ENCODE measurements at places on chromosomes 3 and 15. TPM values are rescaled to one million over a fixed set of nuclear protein-coding genes. Genes with fewer than 3 reads are reported as not detected.

The SLC28A1 gene
- polyA plus RNA-seq: 33.1 TPM

The GTPBP8 gene
- polyA plus RNA-seq: 18.5 TPM

The CD276 gene
- polyA plus RNA-seq: 67.2 TPM

The RLBP1 gene
- polyA plus RNA-seq: 2.8 TPM

The REC114 gene
- polyA plus RNA-seq: 0.15 TPM

The SIDT1 gene
- polyA plus RNA-seq: 4.5 TPM

The CAPN7 gene
- 46.7 TPM for polyA plus RNA-seq

The AGBL1 gene
- polyA plus RNA-seq: 0.04 TPM

The SATB1 gene
- polyA plus RNA-seq: 27.2 TPM

The RBPMS2 gene
- 7.7 TPM for polyA plus RNA-seq

The ASB14 gene
- polyA plus RNA-seq: 0.78 TPM

The GNAT1 gene
- polyA plus RNA-seq: not detected

The FAM107A gene
- polyA plus RNA-seq: 1.3 TPM

The PRSS50 gene
- polyA plus RNA-seq: 3.1 TPM

The CGNL1 gene
- 7.8 TPM for polyA plus RNA-seq

The GABRR3 gene
- not detected for polyA plus RNA-seq

The TFDP2 gene
- 51.1 TPM for polyA plus RNA-seq

The OR5K2 gene
- polyA plus RNA-seq: 0.40 TPM

The BSN gene
- 1.3 TPM for polyA plus RNA-seq

The POPDC2 gene
- 12.2 TPM for polyA plus RNA-seq

The WDR72 gene
- 0.75 TPM for polyA plus RNA-seq

The DLL4 gene
- 12.3 TPM for polyA plus RNA-seq

The GRAMD2A gene
- 11.5 TPM for polyA plus RNA-seq

The SLC38A3 gene
- polyA plus RNA-seq: 2.0 TPM

The ZCWPW2 gene
- polyA plus RNA-seq: 0.69 TPM

The CFAP44 gene
- 11.9 TPM for polyA plus RNA-seq

The SLC15A2 gene
- 3.2 TPM for polyA plus RNA-seq

The SPATA12 gene
- polyA plus RNA-seq: not detected

Measured in large intestine (tissue), 12 donors.